ENCODE measurements at places on chromosomes 1 and 21.

GRCh38 chr1:36576551-36577110, 93.9 kb upstream of the CSF3R start:
- no peak for DNase-seq

- no peak for DNase-seq
These were observed 30.6 kb downstream of the POFUT2 start for GRCh38 chr21:45256912-45257672.

DNA sequence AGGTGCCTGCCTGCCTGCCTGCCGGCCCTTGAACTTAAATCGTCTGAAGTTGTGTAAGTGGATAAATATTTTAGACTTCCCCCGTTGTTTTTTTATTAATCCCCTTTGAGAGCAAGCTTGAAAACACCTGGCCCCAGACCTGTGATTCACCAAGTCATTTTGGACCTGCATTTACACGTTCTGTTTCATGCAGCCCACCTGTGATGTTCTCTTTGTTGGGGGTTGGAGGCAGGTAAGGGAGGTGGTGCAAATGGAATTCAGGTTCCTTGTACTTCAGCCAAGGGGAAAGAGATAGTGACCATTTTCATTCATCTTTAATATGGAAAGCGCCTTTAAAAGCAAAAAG, 1.2 kb downstream of the SLC37A1 start:
- DNase-seq = no peak

DNA sequence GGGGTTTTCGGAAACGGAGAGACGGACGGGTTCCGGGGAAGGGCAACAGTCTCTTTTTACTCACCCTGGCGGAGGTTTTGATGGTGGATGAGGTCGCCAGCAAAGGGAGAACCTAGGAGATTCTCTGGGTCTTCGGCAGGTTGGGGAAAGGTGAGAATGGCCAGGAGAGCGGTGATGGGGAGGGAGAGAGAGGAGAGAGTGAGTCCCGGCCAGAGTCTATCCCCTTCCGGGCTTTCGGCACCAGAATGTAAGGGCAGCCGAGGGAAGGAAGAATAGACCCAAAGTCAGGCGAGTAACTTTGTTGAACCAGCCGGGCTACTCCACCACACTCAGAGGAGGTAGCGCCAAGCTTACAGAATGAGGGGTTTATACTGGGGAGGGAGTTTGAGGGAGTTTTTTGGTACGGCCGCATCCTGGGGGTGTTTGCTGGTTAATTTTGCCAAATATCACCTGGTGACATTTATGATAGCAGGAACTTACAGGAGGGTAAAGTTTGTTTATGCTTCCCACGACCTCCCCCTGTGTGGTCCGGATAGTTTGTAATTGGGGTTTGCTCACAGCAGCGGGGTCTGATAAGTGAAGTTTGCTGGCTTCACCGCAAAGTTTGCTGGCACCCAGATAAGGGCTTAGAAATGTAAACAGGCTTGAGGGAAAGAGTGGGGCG, 141.1 kb upstream of the ETV3 start:
- DNase-seq = no peak

GRCh38 chr1:9425859-9426258, 113.4 kb upstream of the SLC25A33 start:
- DNase-seq = no peak

GRCh38 chr1:53280496-53280895, 42.2 kb upstream of the MAGOH start:
- DNase-seq = no peak

DNA sequence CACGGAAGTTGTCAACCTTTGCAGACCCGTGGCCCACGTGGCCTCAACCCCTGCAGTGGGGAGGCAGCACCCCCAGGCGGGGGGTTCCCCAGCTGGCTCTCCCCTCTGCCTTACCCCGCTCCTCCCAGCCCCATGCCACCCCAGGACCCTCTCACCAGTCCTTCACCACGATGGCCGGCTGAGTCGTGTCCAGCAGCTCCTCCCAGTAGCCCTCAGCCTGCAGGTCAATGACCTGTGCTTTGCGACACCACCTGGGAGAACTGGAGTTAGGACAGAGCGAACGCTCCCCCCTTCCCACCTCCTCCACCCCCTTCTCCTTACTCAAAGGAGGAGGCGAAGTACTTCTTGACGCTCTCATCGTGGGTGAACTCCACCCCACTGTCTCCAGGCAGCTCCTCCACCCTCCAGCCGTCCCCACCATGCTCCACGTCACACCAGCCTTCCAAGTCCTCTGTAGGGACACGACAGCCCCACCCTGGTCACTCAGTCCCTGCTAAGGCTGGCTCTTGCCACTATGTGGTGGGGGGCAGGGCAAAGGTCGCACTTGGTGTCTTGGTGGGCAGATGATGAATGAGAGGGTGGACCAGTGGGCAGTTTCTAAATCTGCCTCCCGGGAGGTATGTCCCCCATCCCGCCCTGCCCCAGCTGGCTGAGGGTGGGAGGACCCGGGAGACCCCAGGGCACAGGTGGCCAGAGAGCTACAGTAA, 4.5 kb downstream of the FBXO2 start:
- no peak for DNase-seq

Measured in GM04503 (cell line).